ENCODE measurements at places on chromosomes 1 and 21.

- no peak for DNase-seq
These were observed 580.6 kb downstream of the PLA2G4A start for GRCh38 chr1:187409341-187409740.

- no peak for DNase-seq
These were observed 1765.9 kb downstream of the PLA2G4A start for GRCh38 chr1:188594542-188595235.

DNA sequence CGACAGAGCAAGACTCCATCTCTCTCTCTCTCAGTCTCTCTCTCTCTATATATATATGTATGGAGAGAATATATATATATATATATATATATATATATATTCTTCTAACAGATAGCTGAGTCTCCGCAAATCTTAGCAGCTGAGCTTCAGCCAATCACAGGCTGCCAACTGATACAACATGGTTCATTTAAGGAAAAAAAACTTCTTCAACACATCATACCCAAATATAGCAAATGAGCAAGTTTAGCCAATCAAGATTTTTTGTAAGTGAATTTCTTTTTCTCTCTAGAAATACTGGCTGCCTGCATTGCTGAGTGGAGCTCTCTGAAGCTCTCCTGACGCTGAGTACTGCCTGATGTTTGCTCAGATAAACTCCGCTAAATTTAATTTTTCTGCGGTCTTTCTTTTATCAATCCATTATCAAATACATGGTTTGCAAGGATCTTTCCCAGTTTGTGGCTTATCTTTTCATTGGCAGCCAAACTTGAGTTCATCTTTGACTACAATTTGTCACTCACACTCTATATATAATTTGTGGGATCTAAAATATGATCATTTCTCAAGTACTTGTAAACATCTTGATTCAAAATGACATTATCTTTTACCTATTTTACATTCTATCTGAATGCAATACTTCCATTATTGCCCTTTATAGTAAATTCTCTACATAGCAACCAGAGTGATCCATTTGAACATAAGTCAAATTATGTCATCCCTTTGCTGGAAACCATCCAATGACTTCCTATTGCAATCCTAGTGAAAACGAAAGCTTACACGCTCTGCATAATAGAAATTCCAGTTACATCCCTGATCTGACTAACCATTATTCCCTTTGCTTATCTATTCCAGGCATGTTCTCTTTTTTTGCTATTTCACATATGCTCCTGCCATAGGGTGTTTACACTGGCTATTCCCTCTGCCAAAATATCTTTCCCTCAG, 2131.7 kb downstream of the MRPL39 start:
- no peak for DNase-seq

GRCh38 chr1:181557313-181557712, 74.0 kb downstream of the CACNA1E start:
- no peak for DNase-seq

GRCh38 chr1:236030534-236030933, 34.4 kb downstream of the NID1 start:
- no peak for DNase-seq

GRCh38 chr1:185775501-185775900, 41.3 kb downstream of the HMCN1 start:
- DNase-seq: no peak

GRCh38 chr1:19945914-19946313, 22.5 kb upstream of the PLA2G2E start:
- no peak for DNase-seq

DNA sequence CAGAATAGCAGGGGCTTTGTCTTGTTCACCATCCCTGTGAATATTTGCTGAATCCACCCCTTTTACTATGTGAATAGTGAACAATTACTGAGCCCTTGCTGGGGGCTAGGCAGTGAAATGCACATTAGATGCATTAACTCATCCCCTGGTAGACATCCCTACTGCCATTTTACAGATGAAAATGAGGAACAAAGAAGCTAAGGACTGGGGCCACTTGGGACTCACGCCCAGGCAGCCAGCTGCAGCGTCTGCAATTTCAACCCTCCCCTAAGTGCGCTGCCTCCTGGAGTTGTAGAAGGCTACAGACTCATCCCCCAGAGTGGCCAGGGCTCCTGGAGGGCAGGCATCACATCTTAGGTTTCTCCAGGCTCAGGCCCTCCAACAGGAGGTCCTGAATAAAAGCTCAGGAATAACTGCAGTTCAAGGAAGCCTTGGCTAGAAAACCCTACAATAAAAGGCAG, 31.6 kb downstream of the CAPZB start:
- DNase-seq: no peak

- no peak for DNase-seq
These were observed 215.0 kb downstream of the SLC35F3 start for GRCh38 chr1:234119431-234119830.

DNA sequence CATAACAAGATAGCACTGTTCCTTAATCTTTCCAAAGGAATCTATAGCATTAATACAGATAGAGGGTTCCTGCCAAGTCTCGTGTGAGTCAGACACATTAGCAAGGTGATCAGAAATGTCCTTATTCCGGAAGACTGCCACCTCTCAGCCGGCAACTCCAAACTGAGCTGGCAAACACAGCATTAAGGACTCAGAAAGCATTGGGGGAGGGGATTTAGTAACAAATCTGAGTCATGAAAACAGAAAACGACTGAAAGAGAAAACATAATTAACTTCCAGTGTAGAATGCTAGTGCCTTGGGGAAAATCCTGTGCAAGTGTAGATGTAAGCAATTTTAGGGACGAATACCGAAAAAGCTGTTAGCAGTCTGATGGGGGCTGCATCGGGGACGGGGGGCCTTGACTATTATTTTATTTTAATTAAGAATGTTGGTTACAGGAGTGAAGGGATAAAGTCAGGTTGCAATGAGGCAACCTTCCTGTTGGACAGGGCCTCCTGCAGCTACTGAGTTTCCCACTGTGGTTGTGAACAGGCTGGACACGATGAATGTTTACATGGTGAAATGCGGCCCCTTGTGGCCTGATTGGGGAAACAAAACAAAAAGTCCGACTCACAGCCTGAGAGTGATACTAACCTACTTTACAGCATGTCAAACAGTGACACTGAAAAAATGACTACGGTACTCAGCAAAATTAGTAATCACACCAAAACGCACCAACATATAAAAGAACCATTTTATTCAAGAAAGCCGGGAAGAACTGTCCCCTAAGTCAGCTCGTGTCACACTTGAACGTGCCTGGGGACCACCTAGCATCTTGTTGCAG, 20.7 kb downstream of the MIS18A start:
- DNase-seq: peak; percentile 85

- no peak for DNase-seq
These were observed 70.9 kb downstream of the APP start for GRCh38 chr21:26099610-26100219.

- DNase-seq: no peak
These were observed 231.0 kb upstream of the KAZN start for GRCh38 chr1:14367451-14367850.

GRCh38 chr1:166353213-166353612, 186.4 kb upstream of the FAM78B start:
- DNase-seq: no peak

DNA sequence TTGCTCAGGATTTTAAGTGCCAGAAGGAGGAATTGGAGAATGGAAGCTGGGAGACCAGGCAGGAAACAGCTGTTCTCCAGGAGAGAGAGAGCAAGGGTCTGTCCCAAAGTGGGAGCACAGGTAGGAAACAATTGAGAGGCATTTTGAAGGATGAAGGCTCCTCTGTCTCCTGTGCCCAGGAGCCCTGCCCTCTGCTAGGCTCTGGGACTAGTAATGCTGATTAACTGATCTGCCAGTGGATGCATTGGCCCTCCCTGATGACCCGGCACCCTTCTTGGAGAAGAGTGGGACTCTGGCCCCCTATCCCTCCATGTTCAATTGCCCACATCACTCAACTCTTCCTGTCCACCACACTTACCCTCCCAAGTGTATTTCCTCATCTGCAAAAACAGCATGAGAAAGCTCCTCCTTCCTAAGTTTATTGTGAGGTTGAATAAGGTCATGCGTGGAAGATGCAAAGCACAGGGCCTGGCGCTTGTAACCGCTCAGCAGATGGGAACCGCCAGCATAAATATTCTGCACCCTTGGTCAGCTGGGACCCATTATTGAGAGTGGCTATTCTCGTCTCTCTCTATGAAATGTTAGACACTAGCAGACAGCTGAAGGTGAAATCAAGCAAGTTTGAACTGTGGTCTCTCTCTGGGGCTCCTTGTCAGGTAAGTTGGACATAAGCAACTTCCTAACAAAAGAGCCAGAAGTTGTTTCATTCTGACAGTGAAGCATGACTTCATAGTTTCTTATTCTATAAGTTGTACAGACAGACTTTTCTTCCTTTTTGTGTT, 63.0 kb upstream of the ANGPTL1 start:
- no peak for DNase-seq

DNA sequence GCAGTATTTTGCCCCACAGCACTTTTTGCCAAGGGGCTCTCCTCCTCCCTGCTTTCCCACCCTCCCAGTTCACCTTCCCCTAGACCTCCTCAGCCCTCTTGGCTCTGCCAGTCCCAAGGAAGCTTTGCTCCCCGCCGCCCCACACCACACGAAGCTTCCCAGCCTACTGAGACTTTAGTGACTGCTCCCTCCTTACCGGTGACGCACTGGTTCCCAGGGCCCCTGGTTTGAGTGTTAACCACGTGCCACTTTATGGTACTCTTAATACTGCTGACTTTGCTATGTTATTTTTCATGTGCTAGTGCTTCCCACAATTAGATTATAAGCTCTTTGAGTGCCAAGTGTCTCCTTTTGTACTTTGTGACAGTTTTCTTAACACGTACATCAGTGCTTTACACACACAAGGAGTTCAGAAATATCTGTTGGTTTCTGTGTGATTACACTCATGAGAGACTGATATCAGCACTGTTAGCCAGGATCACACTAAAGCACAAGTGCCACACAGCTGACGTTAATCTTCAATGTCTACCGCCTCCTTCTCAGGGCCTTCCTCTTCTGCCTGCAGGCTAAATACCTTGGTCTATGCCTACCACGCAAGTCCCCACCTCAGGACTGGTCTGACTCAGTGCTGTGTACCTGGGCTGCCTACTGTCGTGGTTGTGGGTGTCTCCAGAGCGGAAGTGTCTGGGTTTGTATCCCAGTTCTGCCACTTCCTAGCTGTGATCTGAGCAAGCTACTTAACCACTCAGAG, 61.0 kb downstream of the DNTTIP2 start:
- peak; percentile 92 for DNase-seq

DNA sequence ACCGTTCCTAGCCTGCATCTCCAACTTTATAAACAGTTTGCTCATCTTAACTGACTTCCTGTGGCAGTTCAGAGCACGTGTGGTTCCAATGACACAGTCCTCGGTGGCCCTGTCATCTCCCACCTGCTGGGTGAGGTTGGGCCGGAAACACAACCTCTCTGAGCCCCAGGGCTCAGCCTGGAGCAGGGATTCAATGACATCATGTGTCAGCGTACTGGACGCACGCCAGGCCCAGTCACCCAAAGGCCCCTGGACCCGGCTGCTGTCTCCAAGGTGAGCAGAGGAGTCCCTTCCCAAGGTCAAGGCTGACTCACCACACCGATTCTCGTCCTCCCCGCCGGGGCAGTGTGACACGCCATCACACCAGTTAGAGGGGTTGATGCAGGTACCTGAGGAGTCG, 19.9 kb downstream of the TMPRSS2 start:
- no peak for DNase-seq

GRCh38 chr1:10665930-10666850, 130.3 kb downstream of the CASZ1 start:
- no peak for DNase-seq

GRCh38 chr1:115466433-115466832, 128.4 kb upstream of the NGF start:
- no peak for DNase-seq

DNA sequence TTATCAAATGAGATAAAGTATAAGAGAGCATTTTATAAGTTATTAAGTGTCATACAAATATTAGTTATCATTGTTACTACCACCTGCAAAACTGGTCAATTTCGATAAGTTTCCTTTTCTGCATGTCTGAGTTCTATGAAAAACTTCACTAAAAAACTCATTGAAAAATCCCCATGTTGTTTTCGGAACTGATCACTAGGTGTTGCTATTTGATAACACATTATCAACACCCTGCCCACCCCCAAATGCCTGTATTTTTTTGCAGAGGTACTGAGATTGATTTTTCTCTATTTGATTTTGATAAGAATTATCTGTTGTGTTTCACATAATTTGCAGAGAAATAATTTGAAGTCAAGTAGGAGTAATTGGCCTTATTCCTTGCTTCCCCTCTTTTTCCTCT, 22.1 kb upstream of the DISP1 start:
- no peak for DNase-seq

DNA sequence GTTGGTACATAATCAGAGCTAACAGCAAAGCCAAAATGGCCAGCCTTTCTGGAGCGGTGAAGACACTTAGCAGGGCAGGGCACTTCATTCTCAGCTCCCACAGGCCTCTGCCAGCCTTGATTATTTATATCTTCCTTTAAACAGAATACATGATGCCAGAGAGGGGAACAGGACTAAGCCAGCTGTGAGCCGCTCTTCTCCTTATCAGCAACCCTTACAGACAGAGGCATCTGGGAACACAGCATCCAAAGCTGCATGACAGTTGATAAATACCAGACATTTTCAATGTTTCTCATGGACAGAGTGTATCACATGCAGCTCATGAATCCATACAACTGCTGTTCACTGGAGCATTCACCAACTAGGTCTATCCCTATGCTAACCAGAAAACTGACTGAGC, 29.1 kb downstream of the DNAJC11 start:
- peak; percentile 56 for DNase-seq
